CD4-positive, alpha-beta T cell treated with Interleukin-2 at 100 ng/mL for 4 hours (primary cell): ENCODE measurements at places on chromosomes 1 and 21.

DNA sequence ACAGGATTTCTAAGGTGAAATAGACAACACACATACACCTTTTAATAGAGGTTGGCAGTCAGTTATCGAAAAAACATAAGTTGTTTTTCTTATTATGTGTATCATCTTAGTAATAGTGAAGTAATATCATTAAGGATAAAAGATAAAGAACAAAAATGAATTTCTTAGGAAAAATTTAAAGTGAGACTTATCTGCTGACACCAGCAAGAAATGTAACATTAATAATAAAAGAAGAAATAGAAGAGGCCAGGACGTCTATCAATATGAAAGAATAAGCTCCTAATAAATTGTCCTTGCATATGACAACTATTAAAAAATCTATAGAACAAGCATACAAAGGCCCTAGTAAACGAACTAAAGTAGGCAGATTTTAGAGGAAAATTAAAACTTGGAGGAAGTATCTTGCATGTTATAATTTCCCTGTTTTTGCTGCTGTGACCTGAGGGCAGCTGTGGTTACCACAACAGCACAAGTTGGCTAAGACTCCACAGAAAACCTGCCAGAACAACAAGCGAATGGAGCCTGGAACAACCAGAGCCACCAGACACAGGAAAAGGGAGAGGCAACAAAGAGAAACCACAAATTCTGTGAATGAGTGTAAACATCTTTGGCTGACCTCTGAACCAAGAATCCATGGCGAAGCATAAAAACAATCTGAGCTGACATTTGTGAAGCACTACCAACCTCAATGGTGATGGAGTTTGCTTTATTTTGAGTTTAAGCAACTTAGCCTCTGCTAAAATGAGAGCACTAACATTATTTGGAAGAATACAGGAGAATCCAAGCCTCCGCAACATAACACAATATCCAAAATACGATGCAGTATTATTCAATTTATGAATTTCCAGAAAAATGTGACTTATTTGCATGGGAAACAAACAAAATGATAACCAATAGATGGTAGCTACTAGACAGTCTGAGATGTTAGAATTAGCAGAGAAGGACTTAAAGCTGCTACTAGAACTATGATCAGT is 207.5 kb downstream of the KCNT2 start:
- no peak for DNase-seq

DNA sequence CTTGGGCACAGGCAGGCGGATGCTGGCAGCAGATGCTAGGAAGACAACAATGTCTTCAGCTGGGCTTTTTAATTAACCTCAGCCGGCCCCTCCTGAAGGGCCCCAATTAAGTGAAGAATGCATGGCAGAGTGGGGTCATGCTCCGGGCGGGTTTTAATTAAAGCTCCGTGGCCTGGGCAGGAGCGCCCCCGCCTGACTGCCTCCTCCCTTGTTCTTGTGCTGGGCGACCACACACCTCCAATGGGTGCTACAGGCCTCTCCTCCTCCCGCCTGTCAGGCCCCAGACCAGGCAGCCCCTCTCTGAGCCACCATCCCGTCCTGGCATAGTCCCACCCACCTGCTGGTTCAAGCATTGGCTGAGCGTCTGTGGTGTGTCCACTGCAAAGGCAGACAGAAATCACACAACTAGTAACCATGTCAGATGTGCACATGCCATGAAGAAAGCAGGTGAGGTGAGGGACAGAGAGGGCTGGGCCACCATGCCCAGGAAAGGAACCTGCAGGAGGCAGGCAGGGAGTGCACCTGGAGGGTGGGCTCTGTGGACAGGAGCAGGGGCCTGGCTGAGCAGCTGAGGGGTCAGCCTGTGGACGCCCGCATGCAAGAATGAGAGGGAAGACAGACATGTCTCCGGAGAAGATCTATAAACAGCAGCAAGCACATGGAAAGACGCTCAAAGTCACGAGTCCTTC is 8.5 kb upstream of the ARF1 start:
- no peak for DNase-seq

DNA sequence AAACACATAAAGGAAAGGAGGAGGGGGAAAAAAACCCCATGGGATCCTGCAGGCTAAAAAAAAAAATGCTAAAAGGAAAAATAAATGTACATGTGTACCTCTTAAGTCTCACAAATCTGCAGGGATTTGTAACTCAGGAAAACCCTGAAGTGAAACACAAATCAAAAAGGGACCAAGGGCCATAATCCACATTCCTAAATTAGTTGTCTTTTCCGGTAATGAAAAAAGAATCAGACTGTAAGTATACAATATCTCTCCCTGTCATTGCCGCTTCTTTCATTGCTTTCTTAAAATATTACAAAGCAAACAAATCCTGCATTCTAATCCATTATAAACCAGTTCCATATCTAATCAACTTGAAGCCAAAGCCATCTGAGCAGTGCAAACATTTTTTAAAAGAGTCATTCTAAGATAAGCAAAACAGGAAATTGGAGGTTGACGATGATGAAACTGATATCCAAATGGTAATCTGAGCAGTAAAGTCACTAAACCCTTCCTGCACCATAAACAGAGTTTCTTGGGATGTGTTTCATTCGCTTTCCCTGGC is 58.7 kb upstream of the SIM2 start:
- DNase-seq, result no peak

- DNase-seq, result no peak
These were observed 102.0 kb downstream of the NMNAT2 start for GRCh38 chr1:183315991-183316758.

DNA sequence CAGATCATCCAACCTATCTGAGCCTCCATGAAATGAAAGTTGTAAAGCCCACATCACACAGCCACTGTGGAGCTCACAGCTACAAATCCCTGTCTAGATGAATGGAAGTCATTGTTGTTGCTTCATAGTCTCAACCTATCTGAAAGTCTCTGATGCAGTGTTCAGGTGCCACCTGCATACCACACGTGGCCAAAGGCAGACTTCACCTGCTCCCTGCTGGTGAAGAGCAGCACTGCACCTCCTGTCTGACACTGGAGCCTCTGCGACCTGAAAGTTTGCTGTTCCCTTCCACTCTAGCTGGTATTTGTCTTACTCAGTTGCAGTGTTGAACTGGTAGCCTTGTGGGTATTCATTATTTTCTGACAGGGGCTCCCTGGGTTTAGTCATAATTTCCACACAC is 18.4 kb downstream of the LORICRIN start:
- DNase-seq, result peak; percentile 32

GRCh38 chr21:38129711-38130110 is 127.1 kb upstream of the KCNJ15 start:
- no peak for DNase-seq
